ENCODE measurements at places on chromosomes 5 and 9.

DNA sequence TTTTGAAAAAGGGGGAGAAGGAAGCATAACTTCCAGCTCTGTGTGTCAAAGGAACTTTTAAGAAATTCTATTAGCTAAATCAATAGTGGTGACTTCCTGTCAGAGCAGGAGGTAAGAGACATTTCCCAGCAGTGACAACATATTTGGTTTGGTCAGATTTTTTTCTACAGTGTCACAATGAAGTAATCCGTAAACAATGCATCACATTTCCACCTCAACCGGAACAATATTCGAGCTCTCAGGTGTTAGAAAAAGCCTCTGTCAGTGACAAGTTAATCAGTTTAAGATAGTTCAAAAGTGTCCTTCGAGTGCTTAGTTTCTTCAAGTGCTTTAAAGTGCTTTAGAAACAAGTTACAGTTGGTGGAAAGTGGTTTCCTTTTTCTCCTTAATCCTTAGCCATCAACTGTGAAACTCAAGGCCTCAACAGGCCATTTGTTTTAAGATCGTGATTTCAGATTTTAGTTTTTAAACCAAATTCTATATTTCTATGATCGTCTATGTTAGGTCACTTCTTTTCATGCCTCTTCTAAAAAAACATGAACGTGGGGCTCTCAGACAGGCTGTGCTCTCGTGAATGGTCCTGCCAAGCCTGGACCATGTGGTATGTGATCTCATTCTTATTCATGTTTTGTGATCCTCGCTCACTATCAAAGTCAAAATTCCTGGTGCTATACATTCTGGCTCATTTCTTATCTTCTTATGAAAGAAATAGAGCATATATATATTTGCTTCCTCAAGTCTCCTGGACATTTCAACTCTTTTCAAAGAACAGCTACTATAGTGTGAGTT is 181.9 kb upstream of the HMHB1 start:
- DNase-seq = no peak

DNA sequence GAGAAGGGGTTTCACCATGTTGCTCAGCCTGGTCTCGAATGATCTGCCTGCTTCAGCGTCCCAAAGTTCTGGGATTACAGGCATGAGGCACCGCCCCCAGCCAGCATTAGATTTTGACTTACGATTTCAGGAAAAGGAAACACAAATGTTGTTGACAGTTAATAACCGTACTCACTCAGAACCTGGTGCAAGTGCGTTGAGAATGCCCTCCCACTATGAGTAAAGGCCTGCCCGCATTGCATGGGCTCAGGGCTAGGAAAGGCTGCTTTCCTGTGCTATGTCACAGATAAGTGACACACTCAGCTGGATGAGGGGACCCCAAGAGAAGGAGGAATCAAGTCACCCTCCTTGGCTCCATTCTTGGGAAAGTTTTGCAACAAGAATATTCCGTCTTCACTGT is 42.4 kb downstream of the NDST1 start:
- no peak for DNase-seq

- DNase-seq = no peak
These were observed 49.9 kb downstream of the MVB12B start for GRCh38 chr9:126376311-126377175.

GRCh38 chr9:79766091-79766490 is 194.3 kb downstream of the TLE4 start:
- DNase-seq = no peak

- no peak for DNase-seq
These were observed 74.2 kb downstream of the WWC1 start for GRCh38 chr5:168365581-168366081.

GRCh38 chr9:91658513-91659105 is 235.0 kb upstream of the NFIL3 start:
- no peak for DNase-seq

DNA sequence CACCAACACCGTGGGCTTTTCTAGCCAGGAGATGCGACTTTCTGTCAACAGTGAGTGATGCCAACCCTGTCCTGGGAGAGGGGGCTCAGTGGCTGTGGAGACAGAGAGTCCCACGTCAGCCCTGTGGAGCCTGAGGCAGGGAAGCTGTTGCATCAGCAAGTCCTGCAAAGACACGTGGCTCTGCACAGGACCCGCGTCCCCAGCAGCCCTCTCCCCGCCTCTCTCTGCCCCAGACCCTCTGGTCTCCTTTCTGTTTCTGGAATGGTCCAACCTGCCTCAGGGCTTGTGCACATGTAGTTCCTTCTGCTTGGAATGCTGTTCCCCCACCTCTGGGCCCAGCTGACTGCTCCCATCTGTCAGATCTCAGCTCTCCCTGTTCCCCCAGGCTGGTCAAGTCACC is 60.4 kb downstream of the HMCN2 start:
- DNase-seq = no peak

- no peak for DNase-seq
These were observed 5.0 kb downstream of the PBX3 start for GRCh38 chr9:125752070-125752628.

All from AG04449 (cell line).